ENCODE measurements at places on chromosomes 16 and 17.

GRCh38 chr16:5506021-5506420 lies 408.4 kb upstream of the EEF2KMT start:
- DNase-seq, result no peak

DNA sequence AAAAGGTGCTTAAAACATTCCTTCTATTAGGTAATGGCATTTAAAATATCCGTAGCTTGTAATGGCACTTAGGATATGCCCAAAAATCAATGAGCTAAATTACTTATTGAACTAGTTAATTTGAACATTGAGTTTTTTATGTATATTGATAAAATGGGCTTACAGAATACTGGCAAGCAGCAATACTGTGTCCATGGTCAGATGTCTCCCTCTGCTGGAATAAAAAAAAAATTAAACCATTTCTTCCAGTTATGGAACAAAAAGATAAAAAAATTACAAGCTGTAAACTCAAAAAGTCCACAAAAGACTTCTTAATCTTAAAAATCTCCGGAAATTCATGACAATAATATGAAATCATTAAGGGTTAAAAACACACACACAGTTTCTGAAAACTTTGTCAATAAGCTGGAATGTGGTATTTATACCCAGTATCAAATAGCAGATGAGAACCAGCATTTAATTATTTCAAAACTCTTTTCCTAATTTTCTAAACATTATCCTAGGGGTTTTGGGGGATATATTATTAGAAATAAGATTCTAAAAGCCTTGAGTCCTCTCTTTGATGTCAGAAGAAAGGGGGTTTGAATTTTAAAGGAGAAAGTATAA lies 21.5 kb upstream of the PSMD7 start:
- DNase-seq, result peak; percentile 16

DNA sequence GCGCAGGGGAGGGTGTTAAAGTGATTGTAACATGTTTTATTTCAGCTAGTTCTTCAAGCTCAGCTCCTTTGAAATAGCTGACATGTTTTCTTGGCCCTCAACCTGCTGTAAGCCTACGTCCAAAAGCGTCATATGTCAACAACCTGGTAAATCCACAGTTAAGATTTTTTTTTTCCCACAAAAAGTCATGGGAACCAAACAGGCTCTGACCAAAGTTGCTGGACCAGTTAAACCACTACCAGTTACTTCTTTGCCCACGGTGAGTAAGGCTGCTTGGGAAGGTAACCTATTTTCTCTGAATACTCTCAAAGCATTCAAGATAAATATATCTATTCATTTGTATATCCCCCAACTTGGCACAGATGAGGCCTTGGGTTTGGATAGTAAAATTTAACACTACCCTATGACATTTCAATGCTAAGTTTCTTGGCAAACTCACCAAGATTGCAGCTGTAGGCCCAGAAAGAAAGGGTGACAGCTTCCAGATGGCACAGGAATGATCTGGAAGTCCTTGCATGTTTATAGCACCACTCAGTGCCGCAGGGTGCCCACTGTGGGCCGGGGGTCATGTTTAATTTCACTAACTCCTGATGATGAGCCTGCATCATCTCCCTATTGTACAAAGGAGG lies 166.2 kb downstream of the XYLT1 start:
- no peak for DNase-seq

DNA sequence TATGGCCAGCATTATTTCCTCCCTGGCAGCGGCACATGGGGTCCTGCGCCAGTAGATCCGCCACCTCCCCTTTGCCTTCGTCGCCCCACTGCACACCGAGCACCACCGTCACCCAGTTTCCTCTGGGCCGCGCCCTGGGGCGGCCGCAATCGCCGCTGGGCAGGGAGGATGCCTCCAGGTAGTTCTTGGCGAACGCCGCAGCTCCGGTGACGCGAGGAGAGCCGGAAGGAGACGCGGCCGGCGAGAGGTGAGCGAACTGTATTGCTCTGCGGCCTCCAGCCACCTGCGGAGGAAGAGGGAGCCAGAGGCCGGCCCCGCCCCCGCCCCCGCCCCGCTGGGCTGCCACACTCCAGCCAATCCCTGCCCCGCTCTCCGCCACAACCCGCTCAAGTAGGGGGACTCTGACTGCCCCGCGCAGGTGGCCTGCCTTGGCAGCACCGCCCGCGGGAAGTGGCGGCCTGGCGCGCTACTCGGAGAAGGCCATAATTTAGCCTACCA lies 11.8 kb upstream of the SLFN13 start:
- DNase-seq, result no peak

DNA sequence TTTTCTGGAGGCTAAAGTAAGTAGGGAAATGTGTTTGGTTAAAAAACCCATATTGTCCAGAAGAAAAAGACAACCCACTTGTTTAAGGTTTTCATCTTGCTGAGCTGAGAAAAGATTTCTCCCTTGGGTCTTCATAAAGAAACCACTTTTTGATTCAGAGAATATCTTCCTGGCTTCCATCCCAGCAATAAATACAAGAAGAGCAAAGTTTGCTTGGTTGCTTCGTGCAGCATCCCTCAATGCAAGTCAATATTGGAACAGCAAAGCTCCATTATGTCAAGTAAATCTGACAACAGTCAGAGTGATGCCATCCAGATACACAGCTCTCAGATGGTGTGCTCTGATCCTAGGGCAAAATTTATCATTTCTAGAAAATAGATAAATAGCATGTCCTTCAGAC lies 118.9 kb upstream of the PIRT start:
- no peak for DNase-seq

DNA sequence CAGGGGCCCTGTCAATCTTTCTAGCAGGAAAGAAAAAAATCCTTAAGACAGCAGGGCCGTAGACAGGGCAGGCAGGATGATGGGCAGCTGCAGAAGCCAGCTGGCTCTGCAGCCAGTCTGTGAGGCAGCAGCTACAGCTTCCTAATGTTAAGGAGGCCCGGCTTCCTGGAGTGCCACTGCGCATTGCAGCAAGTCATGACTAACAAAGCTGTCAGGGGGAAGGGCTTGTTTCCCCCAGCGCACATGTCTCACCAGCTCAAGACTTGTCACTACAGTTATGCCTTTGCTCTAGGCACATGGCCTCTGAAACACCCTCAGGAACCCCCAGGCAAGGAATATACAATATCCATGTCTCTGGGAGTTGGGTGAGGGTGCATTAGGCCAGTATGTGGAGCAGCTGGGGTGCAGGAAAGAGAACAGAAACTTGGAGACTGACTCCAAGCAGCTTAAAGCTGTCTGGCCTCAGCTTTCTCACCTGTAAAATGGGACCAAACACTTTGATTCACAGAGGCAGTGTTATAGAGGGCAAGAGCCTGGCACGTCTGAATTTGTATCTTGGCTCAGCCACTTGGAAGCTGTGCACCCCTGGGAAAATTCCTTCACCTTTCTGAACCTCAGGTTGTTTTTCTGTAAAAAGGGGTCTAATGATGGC lies 220.0 kb downstream of the HAPSTR1 start:
- DNase-seq, result no peak

DNA sequence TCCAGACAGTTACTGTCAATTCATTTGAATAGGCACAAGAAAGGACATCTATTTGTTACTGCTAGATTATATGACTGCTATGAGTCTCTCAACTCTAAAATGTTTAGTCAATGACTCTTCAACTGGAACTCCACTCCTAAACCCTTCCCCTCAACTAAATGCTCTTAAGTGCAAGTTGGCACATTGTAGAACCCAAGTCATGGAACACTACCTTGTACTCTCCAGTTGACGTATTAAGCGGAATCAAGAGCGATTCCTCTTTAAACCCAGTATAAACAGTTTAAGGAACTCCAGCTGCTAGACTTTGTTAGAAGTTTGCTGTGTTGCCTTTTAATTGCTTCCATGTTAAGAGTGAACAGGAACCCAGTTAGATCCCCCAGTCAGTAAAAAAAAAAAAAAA lies 44.6 kb downstream of the STH start:
- DNase-seq, result no peak

GRCh38 chr16:28823291-28823872 lies 583 bp downstream of the ATXN2L start:
- DNase-seq, result no peak

GRCh38 chr16:19127205-19127604 lies 13.4 kb downstream of the ITPRIPL2 start:
- no peak for DNase-seq

GRCh38 chr16:50528820-50529219 lies 19.4 kb upstream of the NKD1 start:
- no peak for DNase-seq

DNA sequence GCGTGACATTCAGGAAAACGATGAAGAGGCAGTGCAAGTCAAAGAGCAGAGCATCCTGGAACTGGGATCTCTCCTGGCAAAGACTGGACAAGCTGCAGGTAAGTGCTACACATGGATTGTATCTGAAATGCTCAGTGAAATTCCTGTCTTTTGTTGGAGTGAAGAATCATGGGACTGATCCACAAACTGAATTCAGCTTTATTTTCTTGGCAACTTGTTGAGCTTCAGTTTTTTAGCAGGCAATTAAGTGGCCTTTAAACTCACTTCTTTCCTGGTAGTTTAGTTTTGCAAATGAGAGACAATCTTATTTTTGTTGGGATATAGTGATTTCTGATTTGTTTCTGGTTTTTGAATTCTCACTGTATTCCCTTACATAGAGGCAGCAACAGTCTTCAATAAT lies 2.6 kb downstream of the PSMD11 start:
- no peak for DNase-seq
